ENCODE measurements at places on chromosomes 4 and X.

DNA sequence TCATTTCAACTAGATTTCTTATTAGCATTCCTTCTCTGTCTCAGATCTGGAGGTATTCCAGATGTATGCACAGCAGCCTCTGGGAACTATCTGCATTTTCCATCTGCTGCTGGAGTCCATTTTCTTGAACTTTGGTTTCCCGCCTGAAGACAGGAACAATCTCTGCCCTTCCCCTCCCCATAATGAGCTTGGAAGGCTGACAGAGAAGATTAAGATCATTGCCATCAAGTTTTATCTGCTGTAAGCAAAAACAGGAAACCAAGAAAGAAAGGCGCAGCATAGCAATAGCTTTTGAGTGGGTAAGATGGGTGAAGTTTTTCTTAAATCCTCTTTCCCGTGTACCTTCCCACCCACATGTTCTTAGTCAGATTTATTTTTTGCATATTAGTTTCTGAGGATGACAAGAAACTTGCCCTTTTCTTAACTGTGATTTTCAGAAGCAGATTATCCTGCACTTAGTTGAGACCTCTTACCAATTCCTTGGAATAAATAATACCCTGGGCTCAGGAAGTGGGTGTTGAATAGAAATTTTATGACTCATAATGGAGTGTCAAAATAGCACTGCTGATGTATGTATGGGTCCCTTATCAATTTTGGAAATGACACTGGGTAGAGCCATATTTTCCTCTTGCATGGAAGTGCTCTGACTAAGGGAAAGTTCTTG is 78.3 kb downstream of the CT47B1 start:
- no peak for DNase-seq

GRCh38 chr4:20890761-20891160 is 190.5 kb downstream of the PACRGL start:
- DNase-seq: no peak

GRCh38 chr4:148852092-148852699 is 410.0 kb upstream of the NR3C2 start:
- DNase-seq: no peak

DNA sequence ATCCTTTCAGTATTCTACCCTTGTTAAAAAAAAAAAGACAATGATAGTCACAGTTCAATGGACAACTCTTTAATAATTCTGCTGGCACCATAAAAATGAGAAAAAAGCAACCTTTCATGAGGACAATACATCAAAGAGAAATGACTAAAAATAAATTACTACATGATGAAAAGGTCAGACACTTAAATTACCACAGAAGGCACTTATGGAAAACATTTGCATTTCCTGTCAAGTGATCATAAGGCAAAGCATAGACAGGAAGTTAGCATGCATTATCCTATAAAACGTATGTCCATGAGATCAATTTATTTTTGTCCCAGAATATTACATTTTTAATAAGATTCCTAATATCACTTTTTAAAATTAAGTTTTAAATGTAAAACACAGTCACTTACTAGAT is 303.8 kb downstream of the SPOCK3 start:
- no peak for DNase-seq

- DNase-seq: no peak
Observed at GRCh38 chr4:17324386-17324830, 187.5 kb downstream of the QDPR start.

GRCh38 chrX:698206-698605 is 67.6 kb downstream of the SHOX start:
- no peak for DNase-seq

DNA sequence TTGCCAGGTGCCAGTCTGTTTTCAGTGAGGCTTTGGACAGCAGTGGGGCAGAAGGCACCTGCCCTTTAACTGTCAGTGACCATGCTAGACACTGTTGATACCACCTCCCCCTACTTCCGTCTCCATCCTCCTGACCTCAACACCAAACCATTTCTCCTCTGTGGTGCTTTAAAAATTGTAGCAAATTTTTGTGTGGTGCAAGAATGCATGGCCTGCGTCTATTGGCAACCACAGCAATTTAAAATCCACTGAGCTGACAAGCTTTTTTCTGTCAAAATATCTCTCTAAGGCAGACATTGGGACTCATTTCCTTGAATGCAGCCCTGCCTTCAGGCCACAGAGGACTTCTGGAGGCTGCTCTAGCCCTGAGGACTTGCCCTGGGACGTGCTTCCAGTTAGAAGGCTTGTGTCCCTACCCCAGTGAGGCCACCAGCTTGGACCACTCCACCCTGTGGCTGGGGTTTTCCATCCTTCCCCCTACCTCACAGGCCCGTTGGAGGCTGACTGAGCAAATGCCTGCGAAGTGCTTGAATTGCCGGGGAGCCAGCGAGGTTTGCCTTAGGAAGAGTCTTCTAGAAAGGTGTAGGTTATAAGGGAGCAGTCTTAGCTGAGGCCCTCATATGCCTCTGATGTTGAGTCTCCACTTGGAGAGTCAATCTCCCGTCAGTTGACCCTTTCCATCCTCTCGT is 6.9 kb downstream of the PRRG3 start:
- no peak for DNase-seq

- no peak for DNase-seq
Observed at GRCh38 chrX:49273181-49273727, 3.7 kb downstream of the PPP1R3F start.

DNA sequence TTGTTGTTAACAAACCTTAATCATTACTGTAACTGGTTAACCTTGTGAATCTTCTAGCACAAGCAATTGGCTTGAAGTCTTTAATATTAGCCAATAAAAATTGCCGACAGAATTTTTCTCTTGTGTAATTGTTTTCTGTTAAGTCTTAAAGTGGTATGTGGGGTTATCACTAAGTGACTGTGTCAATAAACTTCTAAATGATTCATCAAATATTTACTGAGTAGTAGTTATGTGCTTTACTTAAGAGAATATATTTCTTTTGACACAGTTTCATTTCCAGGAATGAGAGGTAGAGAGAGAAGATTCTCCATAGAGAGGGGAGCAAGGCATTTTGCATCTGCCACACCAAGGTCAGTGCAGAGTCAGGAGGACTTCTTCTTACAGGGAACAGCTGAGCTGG is 2361.6 kb upstream of the AGA start:
- DNase-seq: no peak

DNA sequence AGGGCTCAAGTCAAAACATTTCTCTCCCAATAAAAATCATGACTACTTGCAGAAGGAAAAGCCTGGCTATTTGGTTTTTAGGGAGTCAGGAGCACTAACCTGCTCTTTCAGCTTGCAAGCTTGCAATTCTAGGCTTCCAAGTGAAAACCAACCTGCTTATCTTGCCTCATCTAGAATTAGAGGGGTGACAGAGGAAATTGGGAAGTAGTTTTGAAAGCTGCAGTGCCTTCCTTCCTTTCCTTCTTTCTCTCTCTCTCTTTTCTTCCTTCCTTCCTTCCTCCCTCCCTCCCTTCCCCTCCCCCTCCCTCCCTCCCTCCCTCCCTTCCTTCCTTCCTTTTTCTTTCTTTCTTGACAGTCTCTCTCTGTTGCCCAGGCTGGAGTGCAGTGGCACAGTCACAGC is 417.5 kb downstream of the KCNIP4 start:
- no peak for DNase-seq

- no peak for DNase-seq
Observed at GRCh38 chr4:84317513-84317912, 181.6 kb downstream of the NKX6-1 start.

DNA sequence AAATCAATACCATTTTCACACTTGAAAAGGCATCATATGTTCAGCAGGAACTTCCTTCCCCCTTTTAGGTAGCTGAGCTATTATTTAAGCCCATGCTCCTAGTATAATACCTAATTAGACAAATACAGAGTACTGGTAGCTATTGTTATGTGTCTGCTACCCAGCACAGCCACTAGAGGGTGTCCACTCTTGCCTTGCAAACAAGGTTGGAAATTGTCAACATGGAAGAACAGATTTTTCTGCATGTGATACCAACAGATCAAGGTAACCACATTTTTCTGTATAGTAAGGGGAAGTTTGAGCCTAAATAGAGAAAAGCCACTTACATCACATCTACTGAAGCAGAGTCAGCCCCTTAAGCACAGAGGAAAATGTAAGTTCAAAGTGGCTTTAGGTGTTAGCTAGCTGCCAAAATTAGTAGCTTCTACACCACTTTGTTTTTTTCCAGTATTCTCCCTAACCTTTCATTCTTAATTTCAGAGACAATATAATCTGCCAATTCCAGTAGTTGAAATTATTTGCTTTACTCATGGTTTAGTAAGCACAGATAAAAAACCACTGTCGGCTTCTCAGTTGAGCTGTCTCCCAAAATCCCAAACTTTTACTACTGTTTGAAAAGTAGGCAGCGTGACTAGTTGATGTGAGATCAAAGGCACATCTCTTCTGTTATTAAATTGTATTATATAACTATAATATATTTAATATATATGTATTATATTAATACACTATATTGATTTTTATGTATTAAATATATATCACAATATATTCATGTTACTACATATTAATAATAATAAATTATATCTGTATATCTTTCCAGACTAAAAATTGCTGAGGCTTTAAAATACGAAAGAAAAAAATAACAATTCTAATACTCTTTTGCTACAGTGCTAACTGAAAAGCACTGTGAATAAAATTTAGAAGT is 38.2 kb downstream of the EDNRA start:
- DNase-seq: peak; percentile 6

DNA sequence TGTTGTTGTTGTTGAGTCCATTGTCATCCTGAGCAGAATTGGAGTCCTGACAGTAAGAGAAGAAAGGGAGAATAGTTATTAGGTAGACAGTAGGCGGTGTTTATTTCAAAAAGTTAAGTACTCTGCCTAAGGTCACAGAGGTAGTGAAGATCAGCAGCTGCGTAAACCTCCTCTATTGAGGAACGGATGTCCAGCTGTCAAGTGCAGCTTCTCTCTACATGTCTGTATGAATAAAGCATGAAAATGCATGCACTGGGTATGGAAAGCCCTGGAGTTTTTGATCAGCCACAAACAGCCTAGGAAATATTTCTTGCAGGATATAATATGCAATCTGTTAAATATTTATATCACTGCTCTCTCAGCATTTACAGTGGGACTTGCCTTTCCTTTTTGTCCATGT is 109.4 kb upstream of the CBLL2 start:
- DNase-seq: no peak

DNA sequence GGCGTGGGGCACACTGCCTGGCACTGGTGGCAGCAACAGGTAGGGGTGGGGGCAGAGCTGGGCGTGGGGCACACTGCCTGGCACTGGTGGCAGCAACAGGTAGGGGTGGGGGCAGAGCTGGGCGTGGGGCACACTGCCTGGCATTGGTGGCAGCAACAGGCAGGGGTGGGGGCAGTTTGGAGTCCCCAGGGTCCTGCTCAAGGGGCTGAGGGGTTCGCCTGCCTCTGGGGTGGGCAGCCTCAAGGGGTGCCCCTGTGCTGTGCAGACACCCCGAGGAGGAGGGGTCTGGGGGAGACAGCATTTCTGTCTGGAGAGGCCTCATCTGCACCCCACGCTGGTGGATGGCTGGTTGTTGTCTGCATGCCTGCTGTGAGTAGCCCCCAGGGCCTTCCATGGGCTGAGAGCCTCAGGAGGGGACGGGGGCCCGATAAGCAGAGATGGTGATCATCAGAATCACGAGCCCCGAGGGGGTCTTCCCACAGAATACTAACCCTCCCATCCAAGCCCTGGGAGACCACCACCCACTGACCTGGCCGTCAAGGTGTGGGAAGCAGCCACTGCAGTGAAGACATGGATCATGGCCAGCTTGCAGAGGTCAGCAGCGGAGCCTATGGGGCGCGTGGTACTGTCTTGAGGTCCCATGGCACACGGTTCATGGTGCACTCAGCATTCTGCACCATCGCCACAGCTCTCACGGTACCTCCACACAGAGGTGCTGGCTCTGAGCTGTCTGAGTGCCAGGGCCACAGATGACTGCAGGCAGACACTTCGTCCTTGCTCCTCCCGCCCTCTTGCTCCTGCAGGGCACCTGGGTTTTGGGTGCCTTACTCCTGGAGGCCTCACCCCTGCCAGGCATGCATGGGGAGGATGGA is 21.5 kb downstream of the NAT8L start:
- DNase-seq: no peak

DNA sequence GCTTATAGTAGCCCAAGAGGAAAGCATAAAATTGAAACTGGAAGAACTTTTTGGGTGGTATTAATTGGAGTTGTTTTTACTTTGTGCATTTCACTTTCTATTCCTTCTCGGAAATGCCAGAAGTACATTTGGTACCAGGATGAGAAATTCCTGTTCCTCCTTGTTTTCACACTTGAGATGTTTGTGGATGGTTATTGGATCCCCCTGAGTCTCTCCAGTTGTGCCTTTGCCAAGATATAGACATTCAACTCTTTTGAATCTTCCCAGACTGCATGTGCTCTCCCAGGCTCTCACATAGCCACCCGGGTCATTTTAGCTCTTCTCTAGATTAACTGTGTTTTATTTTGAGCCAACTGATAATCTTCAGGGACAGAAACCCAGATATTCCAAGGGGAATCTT is 120.5 kb downstream of the AFF1 start:
- DNase-seq: no peak

GRCh38 chr4:75321484-75321883 is 192.7 kb downstream of the RCHY1 start:
- DNase-seq: no peak

DNA sequence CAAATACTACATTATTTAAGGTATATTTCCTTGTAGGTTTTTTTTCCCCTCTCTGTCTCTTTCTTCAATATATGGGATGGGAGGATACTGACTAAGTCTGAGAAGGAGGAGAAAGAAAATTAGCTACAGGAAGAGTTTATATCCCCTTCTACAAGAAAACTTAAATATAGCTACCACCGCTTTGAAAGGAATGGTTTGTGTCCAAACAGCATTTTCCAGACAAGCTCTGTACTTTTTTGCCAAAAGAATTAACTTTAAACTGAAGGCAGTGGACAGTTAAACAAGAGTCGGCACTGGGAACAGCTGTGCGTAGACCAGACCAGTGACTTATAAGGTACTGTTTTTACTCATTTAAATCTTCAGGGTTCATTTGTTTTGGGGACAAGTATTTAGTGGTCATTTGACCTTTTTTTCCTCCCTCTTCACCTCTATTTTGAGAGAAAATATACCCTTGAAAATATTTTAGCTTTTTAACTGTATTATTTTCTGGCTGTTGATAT is 303.7 kb downstream of the ARHGAP24 start:
- no peak for DNase-seq
